NCI-H146 (cell line): ENCODE measurements at places on chromosomes 4 and X.

DNA sequence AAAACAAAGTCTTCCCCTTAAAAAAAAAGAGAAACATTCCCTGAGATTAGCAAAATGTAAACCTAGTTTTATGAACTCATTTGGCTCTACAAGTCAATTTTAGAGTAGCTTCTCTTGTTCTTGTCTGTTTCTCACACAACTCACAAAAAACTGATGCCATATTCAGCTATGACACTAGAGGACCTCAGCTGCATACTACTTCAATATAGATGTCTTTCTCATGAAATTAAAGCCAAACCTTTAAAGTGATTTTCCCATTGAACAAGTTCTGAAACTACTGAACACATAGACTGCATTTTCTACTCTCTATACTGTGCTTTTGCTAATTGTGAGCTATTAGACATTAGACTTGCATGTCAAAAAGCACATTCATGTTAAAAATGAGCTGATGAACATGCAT is 49.8 kb downstream of the TBCK start:
- DNase-seq = peak; percentile 1

GRCh38 chrX:91279479-91279878 is 155.2 kb upstream of the PABPC5 start:
- DNase-seq = no peak

- no peak for DNase-seq
These were observed 207.4 kb downstream of the CEP135 start for GRCh38 chr4:56156141-56156540.

DNA sequence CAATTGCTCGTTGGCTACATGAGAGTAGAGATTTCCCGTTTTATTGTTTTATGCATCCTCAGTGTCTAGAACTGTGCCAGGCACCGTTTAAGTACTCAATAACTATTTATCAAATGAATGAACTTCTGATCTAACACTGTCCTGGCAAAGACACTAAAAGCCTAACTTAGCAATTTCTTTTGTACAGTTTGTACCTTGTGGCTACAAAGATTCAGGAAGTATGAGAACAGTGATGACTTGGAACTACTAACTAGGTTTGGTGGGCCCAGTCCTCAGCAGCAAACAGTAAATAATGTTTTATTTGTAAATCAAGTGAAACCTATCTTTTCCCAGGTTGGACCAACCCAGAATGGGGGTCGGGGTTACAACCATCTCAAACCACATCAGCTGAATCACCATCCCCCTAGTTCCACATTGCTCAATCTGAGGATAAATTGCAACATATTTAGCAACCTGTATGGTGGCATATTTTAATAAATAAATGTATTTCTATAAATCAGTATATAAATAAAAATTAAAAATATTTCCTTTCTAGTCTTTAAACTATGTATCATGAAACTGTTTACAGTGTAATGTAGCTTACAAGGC is 12.3 kb upstream of the SCRG1 start:
- DNase-seq = no peak
